NCI-H226 (cell line): ENCODE measurements at places on chromosomes 4 and X.

DNA sequence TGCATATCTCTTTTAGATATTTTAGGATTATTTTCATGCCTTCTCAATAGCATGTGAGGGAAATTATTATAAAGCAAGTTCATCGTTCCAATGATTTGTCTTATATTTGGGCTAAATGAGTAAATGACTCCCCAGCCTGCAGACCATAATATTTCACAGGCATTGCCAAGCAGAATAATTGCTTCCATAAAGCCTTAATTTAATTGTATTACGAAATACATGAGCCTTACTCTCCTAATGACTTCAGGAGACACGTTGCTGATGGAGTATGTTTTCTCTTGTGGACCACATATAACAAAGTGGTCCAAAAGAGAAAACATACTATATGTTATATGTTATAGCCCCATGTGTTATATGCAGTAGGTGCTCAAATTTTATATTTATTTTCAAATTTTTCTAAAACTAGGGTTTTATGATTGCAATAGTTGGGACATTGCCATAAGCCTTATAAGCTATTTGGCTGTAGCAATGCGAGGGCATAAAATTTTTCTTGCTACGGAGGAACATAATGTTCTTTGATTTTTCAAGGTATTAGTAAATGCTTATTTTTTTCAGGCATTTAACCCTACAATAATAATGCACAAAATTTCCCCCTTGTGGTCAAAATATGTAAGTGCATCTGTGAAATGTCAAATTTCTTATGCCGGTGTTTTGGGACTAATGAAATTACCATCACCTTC lies 26.2 kb upstream of the TMPRSS11D start:
- no peak for DNase-seq

GRCh38 chr4:179709961-179710624 lies 2267.9 kb upstream of the AGA start:
- DNase-seq, result no peak

DNA sequence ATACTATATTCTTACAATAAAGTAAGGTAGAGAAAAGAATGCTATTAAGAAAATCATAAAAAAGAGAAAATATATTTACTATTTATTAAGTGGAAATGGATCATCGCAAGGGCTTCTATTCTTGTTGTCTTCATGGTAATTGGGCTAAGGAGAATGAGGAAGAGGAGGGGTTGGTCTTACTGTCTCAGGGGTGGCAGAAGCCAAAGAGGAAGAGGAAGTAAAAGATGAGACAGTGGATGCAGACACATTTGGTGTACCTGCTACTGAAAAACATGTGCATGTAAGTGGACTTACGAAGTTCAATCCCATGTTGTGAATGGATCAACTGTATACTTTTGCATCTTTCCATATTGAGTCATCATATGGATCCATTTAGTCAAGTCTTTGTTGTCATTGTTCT lies 1502.1 kb upstream of the ADGRL3 start:
- no peak for DNase-seq

DNA sequence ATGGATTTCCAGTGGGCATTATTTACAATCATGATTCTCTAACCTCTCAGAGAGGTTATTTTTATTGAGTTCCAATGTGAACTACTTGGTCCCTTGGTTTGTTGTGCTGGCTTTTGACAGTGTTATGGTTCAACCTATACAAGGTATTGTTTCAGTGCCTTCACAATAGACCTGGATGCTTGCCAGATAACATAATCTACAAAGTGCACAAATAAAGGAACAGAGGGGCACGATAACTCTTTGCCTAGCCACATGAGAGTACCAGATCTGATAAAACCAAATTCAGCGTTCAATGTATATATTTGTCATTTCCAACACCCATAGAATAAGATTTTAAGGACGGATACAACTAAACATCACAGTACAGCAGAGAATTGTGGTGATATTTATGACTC lies 120.8 kb downstream of the RASL11B start:
- no peak for DNase-seq

DNA sequence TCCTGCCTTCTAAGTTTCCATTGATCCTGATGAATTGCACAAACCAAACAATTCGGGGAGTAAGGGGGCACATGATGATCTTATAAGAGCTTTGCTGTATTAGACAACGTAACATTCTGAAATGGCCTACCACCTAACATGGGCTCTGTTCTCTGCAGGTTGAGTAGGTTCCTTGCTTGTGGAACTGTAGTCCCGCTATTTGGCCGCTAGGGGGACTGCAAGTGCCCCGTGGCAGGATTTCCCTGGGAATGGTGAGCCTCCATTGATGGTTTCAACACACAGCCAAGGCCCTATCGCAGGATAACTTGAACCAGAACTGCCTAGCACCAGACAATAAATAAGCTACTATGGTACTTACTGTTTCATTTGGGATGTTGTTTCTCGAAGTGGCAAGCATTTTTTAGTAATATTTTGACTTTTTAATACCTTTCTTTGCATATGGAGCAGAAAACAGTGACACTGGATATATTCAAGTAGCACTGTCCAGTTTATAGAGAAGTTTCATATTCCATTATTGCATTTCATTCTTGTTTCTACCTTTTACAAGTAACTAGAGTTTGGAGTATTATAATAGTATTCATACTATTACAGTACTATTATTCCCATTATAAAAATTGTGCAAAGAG lies 11.9 kb downstream of the AR start:
- no peak for DNase-seq

GRCh38 chr4:186730621-186731020 lies 7.0 kb upstream of the FAT1 start:
- no peak for DNase-seq

GRCh38 chr4:56655627-56656345 lies 25.3 kb downstream of the HOPX start:
- DNase-seq, result no peak

GRCh38 chrX:133375615-133376340 lies 39.5 kb downstream of the GPC4 start:
- DNase-seq, result no peak

DNA sequence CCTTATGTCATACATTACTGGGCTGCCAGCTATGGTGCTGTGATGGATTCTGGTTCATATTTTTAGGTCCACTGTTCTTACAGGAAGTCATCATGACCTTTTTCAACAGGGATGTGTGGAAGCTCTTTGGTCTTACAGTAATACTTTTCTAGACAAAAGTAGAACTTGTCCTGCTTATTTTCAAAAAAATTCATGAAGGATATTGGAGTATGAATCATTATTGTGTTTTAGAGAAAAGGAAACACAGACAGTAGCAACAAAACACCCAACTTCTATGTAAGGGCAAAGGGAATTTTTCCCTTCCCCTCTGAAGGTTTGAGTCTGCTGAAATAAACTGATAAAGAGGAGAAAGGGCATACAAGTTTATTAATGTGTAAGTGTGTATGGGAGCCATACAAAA lies 54.7 kb upstream of the FAM9C start:
- DNase-seq, result no peak

- DNase-seq, result peak; percentile 16
Observed at GRCh38 chrX:73913580-73913979, 350.6 kb downstream of the CHIC1 start.

- DNase-seq, result no peak
Observed at GRCh38 chrX:104419926-104420325, 146.1 kb upstream of the IL1RAPL2 start.

- DNase-seq, result no peak
Observed at GRCh38 chrX:39982948-39983347, 114.8 kb downstream of the BCOR start.

GRCh38 chr4:97330917-97331316 lies 812.4 kb downstream of the STPG2 start:
- no peak for DNase-seq

DNA sequence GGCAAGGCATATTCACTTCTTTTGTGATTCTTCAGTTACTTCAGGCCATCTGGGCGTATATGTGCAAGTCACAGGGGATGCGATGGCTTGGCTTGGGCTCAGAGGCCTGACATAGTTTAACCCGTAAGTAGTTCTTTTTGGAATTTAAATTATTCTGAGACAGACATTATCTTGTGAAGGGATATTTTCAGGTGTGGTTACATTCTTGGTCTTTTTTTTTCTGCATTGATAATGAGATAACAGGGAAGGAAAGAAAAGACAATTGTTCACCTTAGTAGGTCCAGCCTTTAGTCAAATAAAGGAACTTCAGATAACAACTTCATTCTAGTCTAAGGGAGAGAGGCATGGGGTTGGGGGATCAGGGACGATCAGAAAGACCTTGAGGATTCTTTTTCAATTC lies 74.8 kb downstream of the TEX13C start:
- no peak for DNase-seq

DNA sequence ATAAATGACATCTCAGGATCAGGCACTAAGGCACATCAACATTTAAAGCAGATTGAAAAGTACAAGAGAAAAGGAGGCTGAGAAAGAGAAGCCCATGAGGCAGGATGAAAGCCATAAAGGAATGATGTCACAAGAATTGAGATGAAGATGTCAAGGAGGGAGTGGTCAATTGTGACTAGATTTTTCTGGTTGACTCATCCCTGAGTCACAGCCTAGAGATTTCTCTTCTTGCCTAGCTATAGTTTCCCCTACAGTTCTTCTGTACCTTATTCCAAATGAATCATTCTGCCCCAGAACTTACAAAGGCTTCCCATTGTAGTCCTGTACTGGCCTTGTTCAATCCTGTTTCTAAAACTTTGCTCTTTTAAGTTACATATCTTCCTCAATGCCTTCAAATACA lies 3.4 kb upstream of the USP53 start:
- peak; percentile 80 for DNase-seq

GRCh38 chrX:2784026-2784425 lies 32.2 kb downstream of the XG start:
- DNase-seq, result no peak

GRCh38 chrX:118495958-118496762 lies 545 bp downstream of the DOCK11 start:
- DNase-seq, result no peak

GRCh38 chr4:90174621-90175023 lies 47.4 kb downstream of the CCSER1 start:
- no peak for DNase-seq

- no peak for DNase-seq
Observed at GRCh38 chr4:112953262-112953661, 96.2 kb upstream of the ANK2 start.

DNA sequence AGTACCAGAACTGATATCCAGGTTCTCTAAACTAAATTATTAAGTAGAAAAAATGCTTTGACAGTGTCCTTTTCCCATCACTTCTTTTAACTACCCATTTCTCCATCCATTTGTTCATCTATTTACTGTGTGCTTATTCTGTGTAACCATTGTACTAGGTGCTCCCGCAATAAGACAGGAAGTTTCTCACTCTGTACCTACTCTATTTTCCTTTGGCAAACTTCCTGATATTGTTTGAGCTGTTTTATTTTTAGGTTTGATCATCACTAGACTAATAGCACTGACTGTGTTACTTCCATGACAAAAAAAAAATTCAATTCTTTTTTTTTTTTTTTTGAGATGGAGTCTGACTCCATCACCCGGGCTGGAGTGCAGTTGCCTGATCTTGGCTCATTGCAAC lies 102.5 kb upstream of the CASK start:
- no peak for DNase-seq

DNA sequence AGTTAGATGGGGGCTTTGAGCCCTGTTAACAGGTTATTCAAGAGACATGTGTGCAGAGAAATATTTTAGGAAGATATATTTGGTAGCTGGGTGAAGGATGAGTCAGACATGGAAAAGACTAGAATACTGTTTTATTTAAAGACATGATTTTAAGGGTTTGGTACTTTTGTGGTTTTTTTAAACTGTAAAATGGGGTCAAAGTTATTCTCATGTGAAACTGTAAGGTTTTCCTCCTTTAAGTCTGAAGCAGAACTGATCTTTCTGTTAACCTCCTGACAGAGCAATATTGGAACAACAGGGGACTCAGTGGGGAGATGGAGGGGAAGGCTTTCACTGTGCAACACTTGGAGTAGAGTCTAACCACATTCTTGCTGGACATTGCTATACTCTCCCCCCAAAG lies 112.4 kb upstream of the LSM6 start:
- no peak for DNase-seq

DNA sequence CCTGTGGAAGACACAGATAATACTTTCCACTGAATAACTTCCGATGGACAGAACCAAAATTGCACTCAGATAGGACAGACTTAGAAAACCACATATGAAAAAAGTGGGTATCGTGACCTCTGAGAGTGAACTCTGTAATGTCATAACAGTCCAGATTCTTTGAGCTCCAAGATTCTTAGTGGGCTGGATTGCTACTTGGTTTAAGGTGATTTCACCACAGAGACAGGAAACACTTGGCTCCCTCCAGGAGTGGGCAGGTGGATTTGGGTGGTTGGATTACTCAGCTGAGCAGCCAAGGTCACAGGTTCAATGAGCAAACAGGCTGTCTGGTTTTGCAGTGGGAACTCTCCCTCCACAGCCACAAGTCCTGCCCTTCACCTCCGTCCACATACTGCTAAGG lies 126.0 kb downstream of the AFAP1 start:
- DNase-seq, result peak; percentile 90

- peak; percentile 53 for DNase-seq
Observed at GRCh38 chrX:2848871-2849301, 20.2 kb downstream of the GYG2 start.

DNA sequence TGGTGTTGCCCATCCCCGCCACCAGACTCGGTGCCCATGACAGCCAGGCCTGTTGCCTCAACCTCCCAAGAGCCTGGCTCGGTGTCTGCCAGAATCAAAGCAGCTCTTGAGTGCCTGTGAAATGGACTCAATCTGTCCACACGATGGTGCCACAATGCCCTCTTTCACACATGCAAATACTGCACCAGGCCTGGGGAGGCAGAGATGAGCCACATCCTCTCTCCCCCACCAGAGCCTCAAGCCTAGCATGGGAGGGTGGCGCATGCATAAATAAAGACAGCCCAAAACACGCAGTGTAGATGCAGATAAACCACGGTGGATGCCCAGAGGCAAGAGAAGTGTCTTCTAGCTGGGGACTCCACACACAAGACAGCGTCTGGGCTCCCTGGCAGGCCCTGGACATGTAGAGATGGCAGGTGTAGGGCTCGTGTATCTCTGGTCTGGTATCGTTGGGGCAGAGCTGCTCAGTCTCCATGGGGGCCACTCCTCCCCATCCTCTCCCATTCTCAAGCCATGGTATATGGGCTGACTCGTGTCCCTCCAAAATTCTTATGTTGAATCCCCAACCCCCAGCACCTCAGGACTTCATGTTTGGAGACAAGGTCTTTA lies 65.6 kb downstream of the JAKMIP1 start:
- DNase-seq, result peak; percentile 6

GRCh38 chrX:132563976-132564375 lies 75.1 kb upstream of the MBNL3 start:
- DNase-seq, result peak; percentile 20

DNA sequence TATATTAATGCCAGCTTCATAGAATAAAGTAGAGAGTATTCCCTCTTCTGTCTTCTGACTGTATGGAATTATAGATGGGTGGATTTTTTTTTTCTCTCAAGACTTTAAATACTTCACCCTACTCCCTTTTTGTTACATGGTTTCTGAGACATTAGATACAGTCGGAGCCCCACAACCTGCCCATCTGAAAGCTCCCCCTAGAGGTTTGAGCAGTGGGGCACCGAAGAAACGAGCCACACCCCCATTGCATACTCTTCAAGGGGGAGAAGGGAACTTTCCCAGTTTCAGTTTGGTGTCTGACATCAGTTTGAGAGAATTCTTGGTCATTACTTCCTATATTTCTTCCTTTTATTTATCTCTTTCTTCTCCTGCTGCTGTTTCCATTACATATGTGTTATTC lies 437.6 kb upstream of the AGA start:
- no peak for DNase-seq

GRCh38 chr4:125432078-125432477 lies 117.3 kb downstream of the FAT4 start:
- DNase-seq, result peak; percentile 46

- DNase-seq, result no peak
Observed at GRCh38 chrX:74931214-74931613, 6.0 kb upstream of the NEXMIF start.

GRCh38 chr4:81260443-81261101 lies 45.5 kb upstream of the PRKG2 start:
- no peak for DNase-seq
